ENCODE measurements at places on chromosomes 12 and 14.

DNA sequence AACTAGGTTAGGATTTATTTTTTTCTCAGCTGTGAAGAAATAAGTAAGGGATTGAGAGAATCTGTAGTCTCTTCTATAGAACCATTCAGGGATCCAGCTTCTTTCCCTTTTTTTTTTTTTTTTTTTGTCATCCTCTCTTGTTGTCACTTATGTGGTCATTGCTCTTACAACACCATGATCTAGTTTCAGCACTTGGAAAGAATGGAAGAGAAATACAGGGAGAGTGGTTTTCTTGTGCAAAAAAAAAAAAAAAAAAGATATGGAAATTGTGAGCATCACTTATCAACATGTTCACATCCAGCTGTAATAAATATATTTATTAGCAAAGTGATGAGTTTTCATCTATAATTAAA, 599.3 kb downstream of the SLC6A15 start:
- DNase-seq: no peak

DNA sequence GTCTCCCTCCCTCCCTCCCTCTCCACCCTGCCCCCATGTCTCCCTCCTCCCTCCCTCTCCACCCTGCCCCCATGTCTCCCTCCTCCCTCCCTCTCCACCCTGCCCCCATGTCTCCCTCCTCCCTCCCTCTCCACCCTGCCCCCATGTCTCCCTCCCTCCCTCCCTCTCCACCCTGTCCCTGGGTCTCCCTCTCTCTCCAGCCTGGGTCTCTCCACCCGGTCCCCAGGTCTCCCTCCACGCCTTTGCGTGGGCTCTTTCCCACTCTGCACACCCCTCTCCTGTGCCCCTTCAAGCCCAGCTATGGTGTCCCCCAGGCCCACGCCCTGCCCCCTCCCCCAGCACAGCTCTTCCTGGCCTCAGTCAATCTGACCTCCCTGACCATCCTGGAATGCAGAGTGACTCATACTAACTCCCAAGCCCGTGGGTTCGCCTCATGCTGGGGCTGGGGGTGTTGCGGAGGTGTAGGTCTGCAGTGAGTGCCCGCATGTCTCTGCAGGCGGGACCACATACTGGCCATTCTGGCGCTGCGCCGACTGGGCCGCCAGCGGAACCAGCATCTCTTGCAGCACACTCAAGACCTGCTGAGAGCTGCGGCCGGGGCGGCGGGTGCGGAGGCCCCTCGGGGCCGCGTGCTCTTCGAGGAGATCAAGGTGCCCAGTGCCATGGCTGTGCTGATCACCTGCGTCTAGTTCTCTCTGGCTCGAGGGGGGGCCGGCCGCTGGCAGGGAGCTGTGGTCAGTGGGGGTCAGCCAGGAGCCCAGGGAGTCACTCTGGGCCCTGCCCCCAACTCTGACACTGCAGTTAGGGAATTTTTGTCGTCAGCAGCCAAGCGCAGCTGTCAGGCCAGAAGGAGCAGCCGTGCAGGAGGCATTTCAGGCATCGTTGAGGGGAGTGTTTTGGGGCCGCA, 13.5 kb upstream of the TNFAIP2 start:
- DNase-seq: no peak

GRCh38 chr14:25837551-25837965, 760.3 kb downstream of the NOVA1 start:
- DNase-seq: no peak

DNA sequence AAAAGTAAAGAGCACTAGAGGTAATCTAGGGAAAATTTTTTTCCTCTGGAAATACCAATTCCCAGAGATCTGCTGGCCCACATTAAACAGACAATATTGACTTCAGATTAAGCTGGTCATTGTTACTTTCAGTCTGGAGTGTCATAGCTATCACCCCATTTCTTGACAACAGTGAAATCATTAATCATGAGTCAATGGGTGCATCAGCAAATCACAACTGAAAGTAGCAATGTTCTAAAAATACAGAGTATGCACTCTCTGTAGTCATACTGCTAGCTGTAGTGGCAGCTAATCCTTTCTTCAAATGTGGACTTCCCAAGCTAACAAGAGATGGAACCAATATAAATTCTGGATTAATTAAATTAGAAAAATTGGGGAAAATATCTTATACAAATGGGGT, 129.9 kb downstream of the CPNE8 start:
- DNase-seq: no peak

DNA sequence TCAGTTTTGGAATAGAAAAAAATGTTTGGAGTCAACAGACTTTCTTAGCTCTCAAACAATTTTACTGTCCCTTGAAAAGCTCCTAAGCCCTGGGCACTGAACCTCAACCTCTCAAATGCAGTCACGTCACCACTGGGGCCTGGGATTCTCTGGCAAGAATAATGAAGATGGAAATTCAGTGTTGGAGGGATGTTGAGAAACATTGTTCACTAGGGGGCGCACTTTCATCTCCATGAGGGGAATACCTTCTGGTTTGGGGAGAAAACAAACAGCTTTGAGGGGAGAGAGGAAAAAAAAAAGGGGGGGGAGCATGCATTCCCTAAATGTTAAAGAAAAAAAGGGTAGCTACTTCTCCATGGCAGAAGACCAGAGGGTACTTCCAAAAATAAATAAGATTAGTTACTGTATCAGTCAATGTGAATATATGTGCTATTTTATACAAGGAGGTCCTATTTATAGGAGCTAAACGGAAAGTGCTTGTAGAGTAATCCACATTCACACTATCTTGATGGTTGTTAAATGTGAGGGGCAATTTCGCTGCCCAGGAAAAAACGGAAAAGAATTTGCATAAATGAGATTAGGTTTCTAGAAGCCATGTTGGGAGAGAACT, 5.8 kb upstream of the TBPL2 start:
- DNase-seq: peak; percentile 63

- no peak for DNase-seq
These were observed 31.1 kb upstream of the DUSP6 start for GRCh38 chr12:89383235-89384049.

GRCh38 chr14:51564986-51565604, 86.6 kb upstream of the FRMD6 start:
- no peak for DNase-seq

DNA sequence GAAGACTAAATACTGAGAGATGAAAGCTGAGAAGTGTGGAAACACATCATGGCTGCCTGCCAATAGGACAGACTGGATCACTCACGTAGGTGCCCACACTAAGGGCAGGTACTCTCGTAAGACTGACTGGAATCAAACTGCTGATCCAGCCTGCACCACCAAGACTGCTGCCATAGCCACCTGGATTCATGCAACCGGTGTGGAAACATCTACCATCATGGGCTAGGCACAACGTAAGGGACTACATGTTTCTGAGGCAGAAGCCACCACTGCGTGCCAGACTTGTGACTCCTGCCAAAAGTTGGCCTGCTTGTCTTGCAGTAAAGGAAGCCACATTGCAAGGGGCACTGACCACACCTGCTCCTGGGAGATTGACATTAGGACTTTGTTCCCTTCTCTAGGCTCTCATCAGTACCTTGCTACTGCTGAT, 3.8 kb downstream of the POMT2 start:
- DNase-seq: no peak

GRCh38 chr14:68463705-68464374, 329.0 kb downstream of the ZFP36L1 start:
- DNase-seq: no peak

GRCh38 chr14:96231526-96232130, 24.4 kb upstream of the BDKRB1 start:
- no peak for DNase-seq

GRCh38 chr14:75068294-75069120, 934 bp upstream of the ZC2HC1C start:
- DNase-seq: no peak

DNA sequence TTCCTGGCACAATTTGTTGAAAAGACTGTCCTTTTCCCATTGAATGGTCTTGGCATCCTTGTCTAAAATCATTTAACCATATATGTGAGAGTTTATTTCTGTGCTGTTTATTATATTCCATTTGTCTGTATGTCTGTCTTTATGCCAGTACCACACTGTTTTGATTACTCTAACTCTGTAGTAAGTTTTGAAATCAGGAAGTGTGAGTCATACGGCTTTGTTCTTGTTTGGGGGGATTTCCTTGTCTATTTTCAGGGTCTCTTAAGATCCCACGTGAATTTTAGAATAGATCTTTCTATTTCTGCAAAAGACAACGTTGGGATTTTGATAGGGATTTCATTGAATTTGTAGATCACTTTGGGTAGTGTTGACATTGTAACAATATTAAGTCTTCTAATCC, 88.5 kb downstream of the MYRFL start:
- DNase-seq: no peak

- no peak for DNase-seq
These were observed 42.0 kb upstream of the ATP2B1 start for GRCh38 chr12:89750389-89751351.

GRCh38 chr12:21631367-21631766, 26.3 kb downstream of the LDHB start:
- no peak for DNase-seq

DNA sequence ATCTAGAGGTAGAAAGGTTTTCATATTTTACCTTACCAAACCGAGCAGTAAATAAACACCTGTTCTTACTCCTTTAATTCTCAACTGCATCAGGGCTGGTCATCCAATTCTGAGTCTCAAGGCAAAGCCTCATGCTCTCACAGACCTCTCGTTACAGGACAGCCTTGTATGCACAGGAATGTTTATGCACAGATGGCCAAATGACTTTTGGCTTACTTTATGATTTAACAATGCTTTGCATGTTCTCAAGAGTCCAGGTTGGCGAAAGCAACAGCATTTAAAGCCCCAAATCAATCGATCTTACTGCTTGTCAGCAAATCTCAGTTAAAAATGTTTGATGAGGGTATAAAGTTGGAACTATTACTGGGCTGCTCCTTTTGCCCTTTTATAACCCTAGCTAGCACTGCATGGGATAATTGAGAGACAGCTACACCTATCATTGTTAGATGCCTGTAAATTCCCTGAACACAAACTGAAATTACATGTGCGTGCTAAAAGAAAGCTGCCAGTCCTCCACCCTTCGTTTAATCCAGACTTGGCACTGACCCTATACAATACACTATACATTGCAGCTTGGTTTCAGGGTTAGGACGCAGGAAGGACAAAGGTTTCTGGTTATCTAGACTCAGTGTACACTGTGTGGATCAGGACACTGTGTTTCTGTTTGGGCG, 63.6 kb downstream of the TMCC3 start:
- DNase-seq: no peak

GRCh38 chr12:15208871-15209656, 12.2 kb downstream of the RERG start:
- no peak for DNase-seq

DNA sequence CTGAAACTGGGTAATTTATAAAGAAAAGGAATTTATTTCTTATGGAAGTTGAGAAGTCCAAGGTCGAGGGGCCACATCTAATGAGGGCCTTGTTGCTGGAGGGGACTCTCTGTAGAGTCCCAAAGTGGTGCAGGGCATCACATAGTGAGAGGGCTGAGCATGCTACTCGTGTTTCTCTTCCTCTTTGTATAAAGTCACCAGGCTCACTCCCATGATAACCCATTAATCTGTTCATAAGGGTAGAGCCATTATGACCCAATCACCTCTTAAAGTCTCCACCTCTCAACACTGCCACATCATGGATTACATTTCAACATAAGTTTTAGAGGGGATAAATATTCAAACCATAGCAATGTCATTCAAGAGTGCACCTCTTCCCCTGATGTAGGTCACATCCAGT, 79.1 kb upstream of the ATP2B1 start:
- DNase-seq: no peak

DNA sequence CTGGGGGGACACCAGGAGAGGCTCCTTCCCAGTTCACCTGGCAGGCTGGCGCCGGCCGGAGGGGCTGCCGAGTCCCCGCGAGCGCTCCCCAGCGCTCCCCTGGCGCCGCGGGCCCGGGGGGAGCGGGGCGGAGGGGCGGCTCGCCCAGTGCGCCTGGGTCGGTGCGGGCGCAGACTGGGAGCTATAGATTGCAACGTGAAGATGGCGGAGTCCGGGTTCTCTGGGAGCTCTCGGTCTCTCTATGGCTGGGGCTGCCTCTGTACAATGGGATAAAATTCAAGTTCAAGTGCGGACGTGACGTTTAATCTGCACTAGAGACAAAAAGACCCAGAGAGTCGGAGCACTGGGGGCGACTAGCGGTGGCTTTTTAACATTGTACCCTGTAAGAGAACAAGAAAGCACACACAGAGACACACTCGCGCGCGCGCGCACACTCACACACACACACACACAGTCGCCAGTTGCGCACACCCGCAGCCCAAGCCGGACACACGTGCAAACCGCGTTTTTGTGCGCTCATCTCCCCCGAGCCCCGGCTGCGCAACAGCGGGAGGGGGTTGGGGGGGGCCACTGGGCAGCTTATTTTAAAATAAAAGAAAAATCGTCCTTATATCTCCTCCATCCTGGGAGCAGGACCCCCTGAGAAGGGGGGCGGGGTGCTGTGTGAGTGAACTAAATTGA, at the start of gene BCL11B:
TSS of gene BCL11B (minus strand) at position 247 of the 681 bp plus-strand sequence. CDS start 979 bp downstream, outside the sequence.
- peak; percentile 76 for DNase-seq

GRCh38 chr12:47715393-47715876, 9.6 kb upstream of the RPAP3 start:
- peak; percentile 69 for DNase-seq

- DNase-seq: no peak
These were observed 5.9 kb upstream of the DEGS2 start for GRCh38 chr14:100165376-100165775.

GRCh38 chr12:107429006-107429705, 256.4 kb upstream of the PWP1 start:
- no peak for DNase-seq

DNA sequence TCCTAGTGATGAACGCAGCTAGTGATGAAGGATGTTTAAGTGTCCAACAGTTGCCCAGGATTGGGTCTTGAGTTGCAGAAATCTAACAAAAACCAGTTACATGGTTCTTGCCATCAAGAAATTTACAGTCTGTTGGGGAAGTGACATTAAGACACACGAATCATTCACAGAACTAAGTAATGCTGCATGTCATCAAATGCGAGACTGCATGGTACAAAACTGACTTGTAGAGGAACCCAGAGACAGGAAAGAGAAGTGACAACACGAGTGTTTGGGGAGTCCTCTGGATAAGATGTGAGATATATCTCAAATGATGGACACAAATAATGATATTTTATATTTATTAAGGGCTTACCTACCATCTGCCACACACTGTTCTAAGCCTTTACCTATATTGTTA, 6.1 kb upstream of the SYNE3 start:
- DNase-seq: no peak

DNA sequence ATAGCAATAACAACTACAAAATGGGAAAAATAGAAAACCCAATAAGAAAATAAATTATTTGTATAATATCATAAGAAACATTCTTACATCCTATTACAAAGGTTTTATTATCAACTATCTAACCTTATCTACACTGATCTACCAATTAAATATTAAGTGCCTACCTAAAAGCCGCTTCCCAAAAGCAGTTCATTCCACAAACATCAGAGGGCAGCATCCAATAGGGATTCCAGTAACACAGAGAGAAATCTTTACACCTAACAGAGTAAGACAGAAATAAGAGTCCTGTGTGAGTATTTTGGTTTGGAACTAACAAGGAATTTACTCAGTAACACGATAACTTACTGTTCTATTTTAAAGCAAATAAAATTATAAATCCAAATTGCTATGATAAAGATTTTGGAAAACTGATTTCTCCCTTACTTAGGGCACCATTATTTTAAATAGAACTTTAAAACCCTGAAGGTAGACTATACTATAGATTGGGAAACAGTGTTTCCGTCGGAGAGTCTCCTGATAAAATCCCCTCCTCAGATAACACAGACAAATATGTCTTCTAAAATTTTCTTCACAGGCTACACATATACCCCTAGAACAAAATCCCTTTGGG, 15.0 kb downstream of the GXYLT1 start:
- DNase-seq: no peak

GRCh38 chr14:72278316-72278715, 346.1 kb downstream of the RGS6 start:
- DNase-seq: no peak
